ENCODE measurements at places on chromosomes 5 and 9. TPM values are rescaled to one million over a fixed set of nuclear protein-coding genes. Genes with fewer than 3 reads are reported as not detected.

The FGF1 gene
- polyA plus RNA-seq, result not detected

The SCGB3A2 gene
- polyA plus RNA-seq, result 15.9 TPM

The PCDHA13 gene
- not detected for polyA plus RNA-seq

The SOWAHA gene
- polyA plus RNA-seq, result not detected

The CCDC171 gene
- 0.08 TPM for polyA plus RNA-seq

The GHR gene
- polyA plus RNA-seq, result not detected

The PCDHA10 gene
- polyA plus RNA-seq, result not detected

The KCNV2 gene
- polyA plus RNA-seq, result not detected

- no peak for DNase-seq
Observed at GRCh38 chr9:131100445-131100844, 4.1 kb downstream of the AIF1L start.

DNA sequence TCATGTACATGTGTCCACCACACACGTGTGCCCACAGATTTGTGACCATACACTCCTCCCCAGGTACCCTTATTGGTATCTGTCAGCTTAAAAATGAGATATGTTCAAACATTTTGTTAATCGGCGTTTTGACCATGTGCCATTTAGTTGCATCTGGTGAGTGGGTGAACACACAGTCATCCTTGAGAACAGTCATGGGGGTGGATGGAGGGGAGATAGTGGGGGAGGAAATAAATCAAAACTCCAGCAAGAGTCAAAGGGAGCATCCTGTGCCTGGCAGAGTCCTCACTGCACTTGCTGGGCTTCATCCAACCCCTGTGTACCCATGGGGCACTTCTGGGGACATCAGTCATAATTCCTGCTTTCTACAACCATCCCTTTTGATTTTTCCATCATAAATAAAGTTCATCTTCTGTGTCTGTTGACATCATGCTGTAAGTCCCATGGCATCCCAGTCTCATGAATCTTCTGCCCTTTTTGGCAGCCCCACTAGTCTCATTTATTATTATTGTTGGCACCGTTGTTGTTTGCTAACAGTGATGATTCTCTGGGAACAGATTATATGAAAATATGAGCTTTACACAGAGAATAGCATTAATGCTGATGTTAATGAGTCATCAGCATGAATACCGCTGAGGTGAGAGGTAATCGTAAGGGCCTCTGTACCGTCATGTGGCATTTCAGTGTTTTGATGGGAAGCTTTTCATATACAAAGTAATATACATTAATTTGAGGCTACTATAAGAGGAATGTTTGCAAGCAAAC lies 24.4 kb upstream of the CLK4 start:
- DNase-seq, result no peak

GRCh38 chr5:10857338-10857733 lies 96.3 kb upstream of the DAP start:
- no peak for DNase-seq

DNA sequence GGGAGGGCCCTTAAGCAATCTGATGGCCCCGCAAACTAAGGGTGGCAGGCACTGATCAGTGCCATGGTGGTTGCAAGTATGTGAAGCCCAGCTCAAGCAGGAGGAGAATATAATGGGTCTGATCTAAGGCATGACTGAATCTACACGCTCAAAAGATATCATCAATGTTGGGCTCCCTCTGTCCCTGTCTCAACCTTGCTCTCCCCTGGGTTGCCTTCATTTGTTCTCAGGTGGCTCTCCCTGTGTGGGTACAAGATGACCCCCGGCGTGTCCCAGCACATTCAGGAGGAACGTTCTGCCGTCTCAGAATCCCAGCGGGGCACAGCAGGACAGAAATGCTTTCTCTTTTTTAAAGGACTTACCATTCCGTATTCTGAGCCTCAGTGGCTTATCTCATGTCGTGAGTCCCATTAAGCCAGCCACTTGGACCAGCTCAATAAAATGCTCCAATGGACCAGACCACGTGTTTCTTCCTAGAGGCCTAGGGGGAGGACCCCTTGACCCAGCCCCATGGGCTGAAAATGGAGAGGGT lies 12.0 kb upstream of the RNF130 start:
- no peak for DNase-seq

DNA sequence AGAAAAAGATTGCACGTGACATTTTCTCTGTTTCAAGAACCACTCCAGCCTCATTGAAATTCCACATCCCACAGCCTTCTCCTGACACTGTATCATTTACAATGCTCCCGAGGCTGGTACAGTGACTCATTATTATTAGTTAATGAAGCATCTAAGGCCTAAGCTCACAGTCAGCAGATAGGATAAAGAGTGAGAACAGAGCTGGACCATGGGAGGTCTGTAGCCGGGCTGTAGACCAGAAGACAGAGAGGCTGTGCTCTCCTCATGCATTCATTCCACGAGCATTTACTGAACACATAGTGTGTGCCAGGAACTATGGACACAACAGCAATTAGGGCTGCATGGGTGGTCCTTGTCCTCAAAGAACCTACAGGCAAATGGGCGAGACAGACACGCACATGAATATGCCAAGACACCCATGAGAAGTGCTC lies 47.3 kb upstream of the GALNT10 start:
- DNase-seq, result no peak

DNA sequence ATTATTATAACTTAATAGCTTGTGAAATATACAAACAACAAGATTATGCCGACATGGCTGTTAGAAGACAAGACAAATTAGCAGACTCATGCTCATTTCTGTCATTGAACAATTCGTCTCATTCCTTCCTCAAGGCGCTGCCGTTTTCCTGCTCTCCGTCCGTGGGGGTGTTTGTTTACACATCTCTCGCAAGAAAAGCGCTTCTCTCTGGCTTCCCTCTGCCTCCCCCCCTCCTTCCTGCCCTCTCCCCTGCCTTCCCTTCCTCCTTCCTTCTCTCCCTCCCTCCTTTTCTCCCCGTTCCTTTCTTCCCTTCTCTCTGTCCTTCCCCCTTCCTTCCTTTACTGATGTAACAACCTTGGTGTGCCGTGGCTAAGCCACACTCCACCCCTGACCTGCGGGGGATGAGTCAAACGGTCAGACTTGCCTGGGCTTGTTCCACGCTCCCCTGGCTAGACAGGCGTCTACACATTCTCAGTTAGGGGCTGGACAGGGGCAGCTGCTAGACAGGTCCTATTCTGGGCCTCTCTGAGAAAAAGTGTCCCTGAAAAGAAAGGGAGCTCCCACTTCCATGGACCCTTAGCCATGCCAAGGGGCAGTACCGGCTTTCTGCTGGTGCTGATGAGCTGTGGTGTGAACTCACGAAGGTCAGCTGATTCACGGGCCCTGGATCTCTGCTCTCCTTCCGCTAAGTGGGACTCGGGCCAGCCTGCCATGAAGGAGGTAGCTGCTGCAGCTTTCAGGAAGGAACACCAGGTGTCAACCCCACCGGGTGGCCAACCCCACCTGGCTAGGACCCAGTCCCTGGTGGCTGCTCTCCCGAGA lies 32.0 kb upstream of the SPTLC1 start:
- peak; percentile 27 for DNase-seq

DNA sequence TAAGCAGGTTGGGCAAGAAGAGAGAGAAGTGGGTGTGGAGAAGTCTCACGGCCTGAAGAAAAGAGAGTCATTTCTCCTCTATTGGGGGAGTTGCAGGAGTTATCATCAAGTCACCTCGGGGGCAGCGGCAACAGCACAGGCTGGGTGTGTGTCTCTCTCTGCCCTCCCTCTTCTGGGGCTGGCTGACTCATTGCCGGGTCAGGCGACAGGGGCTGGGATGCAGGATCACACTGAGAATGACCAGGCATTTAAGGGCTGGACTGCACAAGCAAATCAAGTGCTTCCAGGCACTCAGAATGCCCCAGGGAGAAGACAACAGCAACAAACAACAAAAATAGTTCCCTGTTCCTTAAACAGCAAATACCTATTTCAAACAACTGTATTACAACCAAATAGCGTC lies 6.3 kb upstream of the EQTN start:
- DNase-seq, result no peak

DNA sequence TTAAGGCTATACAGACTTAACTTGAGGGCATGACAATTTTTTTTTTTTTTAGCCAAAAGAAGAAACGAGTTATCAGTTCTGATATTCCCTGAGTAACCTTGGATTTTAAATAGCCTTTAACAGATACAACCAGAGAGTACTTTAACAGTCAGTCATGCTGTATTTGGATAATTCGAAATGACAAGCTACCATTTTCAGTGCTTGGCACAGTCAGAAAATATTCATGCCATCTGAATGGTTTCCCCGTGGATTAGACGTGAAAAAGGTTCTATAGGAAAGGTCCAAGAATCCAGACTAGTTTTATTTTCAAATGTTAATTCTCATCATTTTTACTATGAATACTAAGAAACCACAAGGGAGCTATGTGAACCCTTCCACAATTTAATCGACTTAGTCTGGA lies 165.7 kb downstream of the PAM start:
- no peak for DNase-seq

GRCh38 chr5:50800410-50800809 lies 134.0 kb downstream of the PARP8 start:
- no peak for DNase-seq
